Cortex of kidney (tissue), 1 donor: ENCODE measurements at places on chromosomes 7 and 10.

- DNase-seq: no peak
These were observed 80.8 kb downstream of the WDR11 start for GRCh38 chr10:120931999-120932398.

DNA sequence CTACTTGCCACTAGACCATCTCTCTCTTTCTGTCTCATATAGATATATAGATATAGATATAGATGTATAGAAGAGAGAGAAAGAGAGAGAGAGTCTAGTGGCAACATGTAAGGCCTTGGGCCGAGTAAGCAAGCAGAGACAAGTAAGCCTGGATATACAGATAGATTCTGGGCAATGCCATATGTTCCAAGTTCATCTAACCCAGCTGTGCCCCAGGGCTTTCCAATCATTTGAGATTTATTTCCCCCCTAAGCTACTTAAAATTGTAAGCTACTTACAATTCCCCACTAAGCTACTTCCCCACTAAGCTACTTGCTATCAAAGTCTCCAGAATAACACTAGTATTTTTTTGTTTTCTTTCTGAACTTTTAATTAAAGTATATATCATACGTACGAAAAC, 1094.1 kb downstream of the DNAJB9 start:
- no peak for DNase-seq

DNA sequence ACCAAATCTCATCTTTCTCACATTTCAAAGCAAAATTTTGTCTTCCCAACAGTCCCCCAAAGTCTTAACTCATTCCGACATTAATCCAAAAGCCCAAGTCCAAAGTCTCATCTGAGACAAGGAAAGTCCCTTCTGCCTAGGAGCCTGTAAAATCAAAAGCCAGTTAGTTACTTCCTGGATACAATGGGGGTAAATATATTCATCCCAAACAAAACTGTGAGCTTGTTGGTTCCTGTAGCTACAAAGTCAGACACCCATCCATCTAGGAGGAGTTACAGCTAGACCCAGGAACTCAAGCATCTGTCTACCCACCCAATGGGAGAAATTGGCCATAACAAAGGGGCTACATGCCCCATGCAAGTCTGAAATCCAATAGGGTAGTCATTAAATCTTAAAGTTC, 51.9 kb downstream of the MTURN start:
- DNase-seq: no peak

DNA sequence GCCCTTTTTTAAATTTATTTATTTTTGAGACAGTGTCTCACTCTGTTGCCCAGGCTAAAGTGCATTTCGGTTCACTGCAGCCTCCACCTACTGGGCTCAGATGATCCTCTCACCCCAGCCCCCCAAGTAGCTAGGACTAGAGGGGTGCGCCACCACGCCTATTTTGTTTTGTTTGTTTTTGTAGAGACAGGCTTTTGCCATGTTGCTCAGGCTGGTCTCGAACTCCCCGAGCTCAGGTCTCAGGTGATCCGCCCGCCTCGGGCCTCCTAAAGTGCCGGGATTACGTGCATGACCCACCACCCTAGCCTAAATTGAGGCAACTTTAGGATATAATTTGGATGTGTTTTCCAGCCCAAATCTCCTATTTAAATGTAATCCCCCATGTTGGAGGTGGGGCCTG, 805 bp downstream of the ZNF736 start:
- DNase-seq: no peak

- DNase-seq: no peak
These were observed 108.6 kb downstream of the NRF1 start for GRCh38 chr7:129719980-129720732.

DNA sequence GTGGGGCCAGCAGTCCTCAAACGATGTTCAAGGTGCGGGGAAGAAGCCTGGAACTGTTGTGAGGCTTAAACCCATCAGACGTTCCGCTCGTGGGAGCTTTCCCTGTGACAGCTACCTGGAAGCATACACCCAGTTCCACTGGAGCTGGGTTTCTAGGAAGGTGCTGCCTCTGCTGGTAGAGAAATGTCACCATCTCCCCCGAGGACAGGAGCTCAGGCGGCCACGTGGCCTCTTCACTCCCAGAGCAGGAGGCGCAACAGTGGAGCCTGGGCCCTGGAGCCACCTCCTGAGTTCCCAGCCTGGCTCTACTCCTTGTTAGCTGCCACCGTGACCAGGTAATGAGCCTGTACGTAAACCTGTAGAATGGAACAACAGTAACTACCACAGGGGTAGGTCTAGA, 156.1 kb downstream of the ADARB2 start:
- DNase-seq: no peak

DNA sequence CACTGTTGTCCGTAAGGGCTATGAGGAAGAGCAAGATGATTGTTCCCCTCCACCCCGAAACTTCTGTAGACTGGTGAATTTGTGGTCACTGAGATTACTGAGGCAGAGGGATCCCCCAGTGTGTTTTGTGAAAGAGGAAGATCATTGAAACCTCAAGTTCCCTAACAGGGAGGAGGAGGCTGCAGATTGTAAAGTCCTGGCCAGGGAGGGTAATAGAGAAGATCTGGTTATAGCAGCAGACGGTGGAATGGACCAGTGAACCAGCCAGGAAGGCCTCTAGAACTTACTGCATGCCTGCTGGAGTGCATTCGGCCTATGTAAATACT, 31.1 kb downstream of the LMTK2 start:
- DNase-seq: no peak
